ENCODE measurements at places on chromosomes 12 and 14.

- DNase-seq, result no peak
Observed at GRCh38 chr12:3606128-3606527, 115.1 kb downstream of the PRMT8 start.

GRCh38 chr12:29804019-29804418 lies 20.3 kb upstream of the TMTC1 start:
- DNase-seq, result no peak

GRCh38 chr14:23692416-23692815 lies 56.3 kb downstream of the DHRS2 start:
- DNase-seq, result no peak

DNA sequence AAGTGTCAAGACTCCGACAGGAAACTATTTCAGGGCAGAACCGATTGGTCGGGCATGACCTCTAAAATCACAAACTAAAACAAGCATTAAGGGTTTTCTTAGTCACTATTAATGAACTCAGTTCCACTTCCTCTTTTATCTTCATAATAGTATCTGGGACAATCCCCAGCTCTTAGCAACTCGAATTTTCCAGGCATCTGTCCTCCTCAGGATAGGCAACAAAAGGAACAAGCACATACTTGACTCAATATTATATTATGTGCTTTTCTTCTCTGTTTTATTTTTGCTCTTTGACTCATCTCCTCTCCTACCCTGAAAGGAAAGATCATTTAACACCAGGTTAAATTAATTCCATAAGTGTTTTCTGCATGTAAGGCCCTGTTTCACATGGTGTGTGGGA lies 638.3 kb upstream of the TBX3 start:
- no peak for DNase-seq

DNA sequence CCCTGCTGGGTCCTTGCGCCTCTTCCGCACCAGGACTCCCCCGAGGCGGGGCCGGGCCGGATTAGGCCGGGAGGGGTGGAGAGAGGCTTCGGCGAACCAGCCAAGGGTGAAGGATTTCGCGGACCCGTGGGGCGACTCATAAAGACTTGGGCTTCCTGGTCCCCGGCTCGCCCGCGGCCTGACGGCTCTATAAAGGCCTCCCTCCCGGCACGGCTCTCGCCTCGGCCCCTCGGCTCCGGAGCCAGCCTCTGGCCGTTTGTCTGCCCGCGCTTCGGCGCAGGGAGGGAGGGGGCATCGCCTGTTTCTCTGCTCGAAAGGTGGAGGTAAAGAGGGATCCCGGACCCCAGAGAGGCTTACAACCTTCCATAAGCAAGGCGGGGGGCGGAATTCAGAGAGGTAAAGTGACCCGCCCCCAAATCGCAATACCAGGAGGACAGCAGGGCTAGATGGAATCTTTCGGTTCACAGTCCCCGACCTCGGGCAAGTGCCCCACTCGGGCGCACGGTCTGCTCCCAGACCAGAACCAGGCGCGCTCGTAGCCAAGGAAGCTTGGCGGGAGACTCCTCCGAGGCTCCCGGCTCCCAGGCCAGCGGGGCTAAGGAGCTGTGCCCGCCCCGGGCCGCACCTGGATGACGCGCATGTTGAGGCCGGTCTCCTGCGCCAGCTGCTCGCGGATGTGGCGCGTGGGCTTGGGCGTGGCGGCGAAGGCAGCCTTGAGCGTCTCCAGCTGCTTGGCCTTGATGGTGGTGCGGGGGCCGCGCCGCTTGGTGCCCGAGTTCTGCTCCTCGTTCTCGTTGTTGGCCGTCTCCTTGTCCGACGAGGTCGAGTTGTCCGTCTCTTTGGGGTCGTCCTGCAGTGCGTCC lies 3.9 kb downstream of the LHX5 start:
- no peak for DNase-seq

- no peak for DNase-seq
Observed at GRCh38 chr14:99381688-99382060, 99.0 kb downstream of the SETD3 start.

DNA sequence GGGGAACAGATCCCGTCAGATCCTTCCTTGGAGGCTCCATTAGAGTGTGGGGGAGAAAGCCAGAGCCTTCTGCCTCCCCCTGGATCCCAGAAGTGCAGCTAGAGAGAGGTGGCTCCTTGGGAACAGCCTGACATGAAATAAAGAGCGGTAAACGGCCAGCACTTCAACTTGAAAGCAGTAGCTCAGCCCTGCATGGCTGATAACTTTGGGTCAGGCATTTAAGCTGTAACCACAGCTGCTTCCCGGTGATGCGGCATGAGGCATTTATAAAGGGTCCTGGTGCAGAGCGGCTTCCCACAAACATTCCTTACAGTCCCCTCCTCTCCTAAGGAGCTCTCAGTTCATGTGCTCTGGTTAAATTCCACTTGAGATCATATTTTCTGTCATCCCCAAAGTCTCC lies 960.3 kb downstream of the VRK1 start:
- no peak for DNase-seq

GRCh38 chr14:98227000-98227726 lies 1044.8 kb downstream of the BCL11B start:
- no peak for DNase-seq

DNA sequence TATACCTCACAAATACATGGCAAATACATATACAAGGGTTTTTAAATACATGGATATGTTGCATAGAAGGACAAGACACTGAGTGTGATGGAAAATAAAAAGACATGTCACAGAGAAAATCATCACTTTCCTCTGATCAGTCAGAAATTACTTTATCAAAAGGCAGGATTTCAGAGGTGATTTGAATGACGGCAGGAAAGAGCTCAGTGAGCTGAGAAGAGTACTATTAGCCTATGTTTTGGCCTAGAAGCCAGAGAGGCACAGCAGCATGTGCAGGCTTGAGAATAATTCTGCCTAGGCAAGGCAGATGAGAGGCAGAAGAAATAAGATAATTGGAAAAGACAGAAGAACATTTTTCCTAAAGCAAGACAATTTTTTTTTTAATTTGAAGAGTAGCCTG lies 94.9 kb downstream of the BCAT1 start:
- no peak for DNase-seq

DNA sequence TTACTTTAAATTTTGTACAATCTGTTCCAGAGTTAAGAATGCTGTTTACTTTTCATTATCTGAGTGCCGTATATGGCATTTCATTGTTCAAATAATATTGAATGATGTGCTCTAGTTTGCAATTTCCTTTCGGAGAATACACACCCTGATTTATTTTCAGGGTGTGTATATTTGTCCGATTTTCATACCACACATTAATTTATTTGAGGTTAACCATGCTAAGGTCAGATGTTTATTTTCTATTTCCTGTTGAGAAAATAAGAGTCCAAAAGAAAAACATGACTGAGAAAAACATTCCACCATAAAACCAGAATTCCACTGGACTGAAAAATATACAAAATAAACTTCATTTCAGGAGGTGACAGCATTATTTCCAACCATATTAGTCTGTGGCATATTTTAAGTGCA lies 64.2 kb upstream of the OVCH1 start:
- no peak for DNase-seq

GRCh38 chr12:51306507-51306906 lies 17.5 kb downstream of the BIN2 start:
- DNase-seq, result no peak

DNA sequence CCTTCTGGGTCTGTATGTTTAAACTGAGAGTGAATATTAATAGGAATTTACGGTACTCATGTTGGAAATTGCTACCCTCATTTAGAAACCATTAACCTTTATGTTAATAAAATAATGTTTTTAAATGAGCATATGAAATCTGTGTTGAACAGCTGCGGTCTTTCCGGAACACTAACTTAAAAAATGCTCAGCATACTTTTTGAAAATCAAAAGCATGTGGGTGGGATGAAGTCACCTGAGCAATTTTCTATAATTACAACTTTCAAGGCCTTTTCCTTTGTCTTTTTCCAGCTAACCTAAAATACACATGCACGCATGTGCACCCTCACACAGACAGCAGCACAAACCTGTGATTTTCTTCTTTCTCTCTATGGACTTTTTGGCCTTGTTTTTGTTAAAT lies 39.8 kb downstream of the BORCS5 start:
- DNase-seq, result no peak

DNA sequence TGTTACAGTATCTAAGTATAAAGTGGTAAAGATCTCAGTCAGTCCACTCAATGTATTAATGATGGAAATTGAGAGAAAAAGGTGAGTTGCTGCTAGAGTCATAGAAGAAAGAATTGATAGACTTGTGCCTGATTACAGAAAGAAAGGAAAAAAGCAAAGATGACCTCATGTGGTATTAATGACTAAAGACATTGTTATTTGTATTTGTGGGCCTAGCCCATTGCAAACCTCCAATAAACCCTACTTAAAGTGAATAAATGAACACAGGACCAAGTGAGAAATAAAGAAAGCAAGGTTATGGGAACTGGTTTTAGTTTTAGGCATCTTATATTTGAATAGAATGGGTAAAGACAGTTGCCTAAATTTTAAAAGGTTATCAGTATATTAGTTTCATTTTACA lies 105.5 kb downstream of the SYT1 start:
- no peak for DNase-seq

GRCh38 chr14:47454025-47454424 lies 221.4 kb downstream of the MDGA2 start:
- DNase-seq, result no peak

DNA sequence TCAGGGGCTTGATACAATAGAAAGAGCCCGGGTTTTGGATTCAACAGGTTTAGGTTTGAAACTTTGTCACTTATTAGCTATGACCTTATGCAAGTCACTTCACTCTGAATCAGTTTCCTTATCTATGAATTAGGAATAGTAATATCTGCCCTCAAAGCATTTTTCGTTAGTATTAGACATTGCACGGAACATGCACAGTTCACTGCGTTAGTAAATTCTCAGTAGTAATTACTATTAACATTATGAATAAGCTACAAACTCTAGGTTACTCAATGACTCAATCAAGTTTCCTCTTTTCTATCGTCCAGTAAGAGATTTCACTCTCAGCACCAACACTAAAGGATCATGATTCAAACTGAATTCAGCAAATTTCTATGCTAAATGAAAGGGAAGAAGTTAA lies 150.3 kb downstream of the CEP83 start:
- DNase-seq, result no peak

DNA sequence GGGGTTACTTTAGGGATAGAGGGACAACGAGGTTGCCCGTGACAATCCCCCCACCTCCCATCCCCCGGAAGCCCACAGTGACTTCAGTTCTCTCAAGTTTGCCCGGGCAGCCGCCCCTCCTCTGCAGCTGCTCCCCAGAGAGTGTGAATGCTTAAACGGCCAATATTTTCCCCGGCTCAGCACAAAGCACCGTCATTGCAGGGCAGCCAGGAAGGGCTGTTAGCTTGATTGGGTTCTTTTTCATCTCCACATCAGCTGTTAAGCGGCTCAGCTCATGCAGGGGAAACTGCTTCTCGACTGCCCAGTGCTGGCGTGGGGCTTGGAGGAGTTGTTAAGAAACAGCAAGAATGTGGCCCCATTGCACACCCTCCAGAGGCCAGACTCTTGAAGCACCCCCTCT lies 120.5 kb upstream of the NCOR2 start:
- DNase-seq, result peak; percentile 6

DNA sequence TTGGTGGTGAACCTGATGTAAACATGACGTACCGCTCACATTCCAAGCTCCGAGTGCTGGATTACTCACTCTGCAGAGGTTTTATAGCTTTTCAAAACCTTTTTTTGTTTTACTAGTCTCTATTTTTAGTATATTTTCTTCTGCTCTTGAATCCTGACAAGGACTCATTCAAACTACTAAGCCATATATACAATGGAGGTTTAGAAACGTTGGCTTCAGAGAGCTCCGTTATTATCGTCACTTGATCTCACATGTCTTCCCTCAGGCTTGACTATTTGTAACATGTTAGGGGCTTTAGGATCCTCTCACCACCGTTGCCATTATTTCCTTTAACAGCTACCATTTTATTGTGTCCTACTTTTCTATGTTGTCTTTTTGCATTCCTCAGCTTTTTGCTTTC lies 1321.5 kb upstream of the FLRT2 start:
- DNase-seq, result no peak

DNA sequence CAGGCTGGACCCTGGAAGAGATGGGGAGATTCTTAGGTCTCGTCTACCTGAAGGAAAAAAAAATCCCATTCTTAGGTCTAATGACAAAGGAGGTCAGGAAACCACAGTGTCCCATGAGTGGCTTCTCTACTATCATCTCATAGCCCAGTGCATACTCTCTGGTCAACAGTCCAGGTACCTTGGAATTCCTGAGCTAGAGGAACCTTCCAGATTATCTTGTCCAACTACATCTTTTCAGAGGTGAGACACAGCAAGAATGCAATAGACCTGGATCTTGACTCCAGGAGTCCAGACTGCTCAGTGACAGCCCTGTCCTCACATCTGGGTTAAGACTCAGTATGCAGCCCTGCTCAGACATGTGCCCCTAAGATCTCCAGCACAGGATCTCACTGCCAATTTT lies 177.5 kb upstream of the NOS1 start:
- no peak for DNase-seq

DNA sequence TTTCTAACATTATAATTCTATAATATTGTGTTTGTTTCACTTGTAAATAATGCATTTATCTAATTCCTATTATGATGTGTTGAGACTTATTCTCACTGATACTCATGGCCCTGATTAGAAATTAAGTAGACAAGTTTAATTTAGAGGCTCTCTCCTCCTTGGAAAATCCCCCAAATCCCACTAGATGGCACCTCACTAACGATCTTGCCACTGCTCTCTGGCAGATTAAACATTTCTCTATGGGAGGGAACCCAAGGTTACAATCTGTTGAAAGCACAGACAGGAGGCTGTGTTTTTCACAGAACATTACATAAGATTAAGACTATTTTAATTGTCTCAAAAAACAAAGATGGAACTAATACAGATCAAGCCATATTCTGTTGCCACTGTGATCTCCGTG lies 318.7 kb downstream of the LRFN5 start:
- no peak for DNase-seq

GRCh38 chr12:14716848-14717444 lies 20.5 kb upstream of the GUCY2C start:
- DNase-seq, result no peak

- DNase-seq, result no peak
Observed at GRCh38 chr12:51085757-51086156, 2.4 kb upstream of the CSRNP2 start.

DNA sequence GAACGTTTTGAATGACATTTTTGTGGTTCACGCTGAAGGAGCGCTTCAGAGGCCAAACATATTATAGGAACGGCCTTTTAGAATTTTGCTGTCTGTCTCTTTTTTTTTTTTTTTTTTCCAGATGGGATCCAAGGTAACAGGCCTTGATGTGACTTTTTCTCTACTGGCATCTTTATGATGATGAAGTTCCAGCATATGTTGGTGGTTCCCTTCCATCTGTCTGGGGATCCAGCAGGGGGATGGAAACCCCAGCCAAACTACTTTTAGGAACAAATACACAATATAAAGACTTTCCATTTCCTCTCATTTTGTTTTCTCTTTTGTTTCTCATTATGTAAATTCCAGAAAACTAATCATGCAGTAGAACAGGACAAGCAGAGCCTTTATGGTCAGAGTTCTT lies 239.3 kb upstream of the PRICKLE1 start:
- no peak for DNase-seq

- DNase-seq, result no peak
Observed at GRCh38 chr12:8452036-8452435, 3.7 kb upstream of the CLEC6A start.

GRCh38 chr14:26392498-26392897 lies 205.3 kb downstream of the NOVA1 start:
- no peak for DNase-seq
